ENCODE measurements at places on chromosomes 11 and 22.

DNA sequence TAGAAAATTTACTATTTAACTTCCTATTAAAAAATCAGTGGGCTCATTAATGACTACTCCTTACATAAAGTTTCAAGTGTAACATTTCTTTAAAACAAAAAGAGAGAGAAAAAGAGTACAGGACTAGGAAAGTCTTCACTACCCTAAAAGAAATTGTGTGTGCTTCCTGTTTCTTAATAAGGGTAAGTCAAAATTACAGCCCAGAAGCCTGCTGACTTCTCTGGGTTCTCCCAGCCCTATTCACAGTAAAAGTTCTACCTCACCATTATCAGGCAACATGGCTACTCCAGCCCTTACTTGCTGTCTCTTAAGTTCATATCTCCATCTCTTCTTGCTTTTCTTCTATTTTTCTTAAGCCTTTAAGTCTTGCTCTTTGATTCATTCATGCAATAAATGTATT lies 20.3 kb upstream of the ZC3H12C start:
- DNase-seq = no peak

GRCh38 chr11:102553835-102554282 lies 23.3 kb upstream of the MMP7 start:
- no peak for DNase-seq

GRCh38 chr11:44016546-44017442 lies 31.0 kb upstream of the ACCSL start:
- DNase-seq = no peak

GRCh38 chr11:6475936-6476335 lies 2.2 kb upstream of the TRIM3 start:
- peak; percentile 31 for DNase-seq

DNA sequence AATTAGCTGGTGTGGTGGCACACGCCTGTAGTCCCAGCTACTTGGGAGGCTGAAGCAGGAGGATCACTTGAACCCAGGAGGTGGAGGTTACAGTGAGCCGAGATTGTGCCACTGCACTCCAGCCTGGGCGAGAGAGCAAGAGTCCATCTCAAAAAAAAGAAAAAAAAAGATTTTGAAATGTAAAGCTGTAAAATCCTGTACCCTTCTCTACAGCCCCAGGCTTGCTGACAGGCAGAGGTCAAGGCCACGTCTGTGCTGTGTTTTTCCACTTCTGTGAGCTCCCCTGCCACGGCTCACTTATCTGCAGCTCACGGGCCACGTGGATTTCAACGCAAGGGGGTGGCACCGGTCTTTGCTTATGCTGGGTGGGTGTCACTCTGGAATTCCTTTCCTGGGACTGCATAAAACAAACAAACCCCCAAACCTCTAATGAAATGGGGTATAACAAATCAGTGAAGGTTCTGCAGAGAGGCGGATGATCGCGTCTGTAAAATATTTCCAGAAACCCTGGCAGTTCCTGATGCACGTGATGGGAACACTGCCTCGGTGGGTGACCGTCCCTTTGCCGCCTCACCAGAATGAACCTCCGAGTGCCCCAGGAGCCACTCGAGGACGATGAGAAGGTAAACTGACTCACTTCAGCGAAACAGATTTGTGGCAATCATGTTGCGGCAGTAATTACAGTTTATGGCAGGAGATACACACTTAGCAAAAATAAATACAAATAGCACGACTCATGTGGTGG lies 44.0 kb upstream of the ATXN10 start:
- no peak for DNase-seq

DNA sequence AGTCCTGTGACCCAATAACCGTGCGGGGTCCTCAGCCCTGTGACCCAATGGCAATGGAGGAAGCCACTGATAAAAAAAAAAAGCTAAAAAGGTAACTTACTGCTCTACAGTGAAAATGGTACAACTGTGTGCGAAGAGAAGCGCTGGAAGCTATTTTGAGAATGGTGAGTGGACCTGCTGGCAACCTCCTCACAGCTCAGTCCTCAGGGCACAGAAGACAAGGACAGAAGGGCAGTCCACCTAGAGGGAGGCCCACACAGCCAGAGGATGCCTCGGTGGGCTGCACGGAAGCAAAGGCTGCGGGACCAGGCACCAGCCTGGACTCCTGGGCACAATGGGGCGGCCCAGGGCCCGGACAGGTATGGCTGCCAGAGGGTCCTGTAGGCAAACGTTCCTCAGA lies 35.6 kb downstream of the BRD1 start:
- DNase-seq = no peak

- DNase-seq = no peak
These were observed 17.8 kb downstream of the GRAMD4 start for GRCh38 chr22:46637711-46638600.
